Panc1 (cell line): ENCODE measurements at places on chromosomes 3 and 15. TPM values are rescaled to one million over a fixed set of nuclear protein-coding genes. Genes with fewer than 3 reads are reported as not detected.

Gene PRR20G
- not detected for total RNA-seq

Gene SPESP1
- total RNA-seq, result not detected

GRCh38 chr3:132784502-132785025 is 62.4 kb upstream of the NPHP3 start:
- no peaks in the 10 kb centered on the region for H3K27me3 ChIP-seq
- no peak for DNase-seq
- no peaks in the 10 kb centered on the region for H3K4me1 ChIP-seq
- no peaks in the 10 kb centered on the region for H3K36me3 ChIP-seq

- no peak for DNase-seq
- no peaks in the 10 kb centered on the region for H3K36me3 ChIP-seq
These were observed 6.4 kb upstream of the PARP6 start for GRCh38 chr15:72278737-72279136.

- DNase-seq, result no peak
- H3K27me3 ChIP-seq, result no peaks in the 10 kb centered on the region
- peaks cover 31% of the 10 kb centered on the region for H3K4me1 ChIP-seq
- no peak overlapping the region for H3K4me3 ChIP-seq
These were observed 9.2 kb downstream of the CP start for GRCh38 chr3:149212386-149212785.

Gene IL17RE
- 1.1 TPM for total RNA-seq

DNA sequence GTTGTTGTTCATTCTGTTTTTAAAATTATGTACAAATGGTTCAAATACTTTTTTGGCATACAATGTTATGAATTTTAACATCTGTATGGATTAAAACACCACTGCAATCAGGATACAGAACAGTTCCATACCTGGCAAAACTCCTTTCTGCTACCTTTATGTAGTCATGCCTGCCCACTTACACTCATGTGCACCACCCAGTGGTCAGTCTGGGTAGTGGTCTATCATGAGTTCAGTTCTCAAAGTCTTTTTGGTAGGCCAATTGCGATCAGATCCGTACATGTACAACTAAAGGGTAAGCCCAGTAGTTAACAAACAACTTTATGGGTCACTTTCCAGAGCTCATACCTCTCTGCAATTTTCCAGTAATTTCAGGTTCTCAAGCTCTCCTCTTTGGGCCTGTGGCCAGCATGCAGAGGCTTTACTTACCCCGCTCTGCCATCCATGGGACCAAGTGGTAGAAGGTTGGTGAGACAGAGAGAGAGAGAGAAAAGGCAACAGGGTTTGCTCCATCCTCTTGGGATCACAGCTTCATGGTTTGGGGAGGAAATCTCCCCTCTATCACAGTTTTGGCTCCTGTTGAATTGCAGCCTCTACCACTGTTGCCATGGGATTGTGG is 63.9 kb upstream of the FAM98B start:
- H3K4me1 ChIP-seq, result no peaks in the 10 kb centered on the region
- H3K27ac ChIP-seq, result no peak overlapping the region
- no peaks in the 10 kb centered on the region for H3K36me3 ChIP-seq
- no peak overlapping the region for H3K4me3 ChIP-seq
- peak; percentile 55 for DNase-seq
- peaks cover 5% of the 10 kb centered on the region for H3K27me3 ChIP-seq

GRCh38 chr3:9311228-9311627 is 51.6 kb upstream of the THUMPD3 start:
- no peaks in the 10 kb centered on the region for H3K36me3 ChIP-seq
- H3K4me3 ChIP-seq, result no peak overlapping the region
- H3K27ac ChIP-seq, result no peak overlapping the region
- no peaks in the 10 kb centered on the region for H3K27me3 ChIP-seq

DNA sequence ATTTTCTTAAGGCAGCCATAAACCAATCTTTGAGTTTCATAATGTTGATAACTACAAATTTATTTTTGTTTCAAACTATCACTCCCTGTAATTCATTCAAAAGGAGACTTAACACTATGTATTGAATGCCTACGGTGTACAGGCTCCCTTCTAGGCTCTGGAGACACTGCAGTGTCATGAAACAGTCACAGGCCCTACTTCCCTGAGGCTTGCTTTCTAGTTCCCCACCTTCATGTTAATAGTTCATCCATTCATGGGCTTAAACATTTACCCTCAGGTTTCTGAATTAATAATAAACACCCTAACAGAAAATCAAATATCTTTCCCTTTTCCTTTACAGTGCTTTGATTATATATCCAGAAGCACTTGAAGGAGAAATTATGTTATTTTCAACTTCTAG is 168.7 kb downstream of the CHL1 start:
- H3K27me3 ChIP-seq, result no peaks in the 10 kb centered on the region
- no peaks in the 10 kb centered on the region for H3K4me1 ChIP-seq
- no peak overlapping the region for H3K27ac ChIP-seq
- no peak overlapping the region for H3K4me3 ChIP-seq

GRCh38 chr3:24530471-24530870 is 35.8 kb upstream of the THRB start:
- DNase-seq, result no peak
- no peaks in the 10 kb centered on the region for H3K27me3 ChIP-seq
- no peaks in the 10 kb centered on the region; the same call in 1 of the 2 replicates for H3K36me3 ChIP-seq
- no peak overlapping the region for H3K4me3 ChIP-seq
- H3K27ac ChIP-seq, result no peak overlapping the region

GRCh38 chr3:160150066-160150465 is 75.2 kb upstream of the C3orf80 start:
- H3K4me1 ChIP-seq, result no peaks in the 10 kb centered on the region
- no peak overlapping the region for H3K27ac ChIP-seq
- no peak for DNase-seq
- no peaks in the 10 kb centered on the region for H3K36me3 ChIP-seq
- no peaks in the 10 kb centered on the region for H3K27me3 ChIP-seq

GRCh38 chr15:38682861-38683260 is 118.2 kb upstream of the RASGRP1 start:
- no peaks in the 10 kb centered on the region for H3K4me1 ChIP-seq
- no peak overlapping the region for H3K27ac ChIP-seq
- DNase-seq, result no peak

Gene FNDC3B
- 173 TPM for total RNA-seq

GRCh38 chr3:185766329-185767001 is 58.4 kb downstream of the IGF2BP2 start:
- H3K4me1 ChIP-seq, result peaks cover 30% of the 10 kb centered on the region
- H3K27me3 ChIP-seq, result no peaks in the 10 kb centered on the region

DNA sequence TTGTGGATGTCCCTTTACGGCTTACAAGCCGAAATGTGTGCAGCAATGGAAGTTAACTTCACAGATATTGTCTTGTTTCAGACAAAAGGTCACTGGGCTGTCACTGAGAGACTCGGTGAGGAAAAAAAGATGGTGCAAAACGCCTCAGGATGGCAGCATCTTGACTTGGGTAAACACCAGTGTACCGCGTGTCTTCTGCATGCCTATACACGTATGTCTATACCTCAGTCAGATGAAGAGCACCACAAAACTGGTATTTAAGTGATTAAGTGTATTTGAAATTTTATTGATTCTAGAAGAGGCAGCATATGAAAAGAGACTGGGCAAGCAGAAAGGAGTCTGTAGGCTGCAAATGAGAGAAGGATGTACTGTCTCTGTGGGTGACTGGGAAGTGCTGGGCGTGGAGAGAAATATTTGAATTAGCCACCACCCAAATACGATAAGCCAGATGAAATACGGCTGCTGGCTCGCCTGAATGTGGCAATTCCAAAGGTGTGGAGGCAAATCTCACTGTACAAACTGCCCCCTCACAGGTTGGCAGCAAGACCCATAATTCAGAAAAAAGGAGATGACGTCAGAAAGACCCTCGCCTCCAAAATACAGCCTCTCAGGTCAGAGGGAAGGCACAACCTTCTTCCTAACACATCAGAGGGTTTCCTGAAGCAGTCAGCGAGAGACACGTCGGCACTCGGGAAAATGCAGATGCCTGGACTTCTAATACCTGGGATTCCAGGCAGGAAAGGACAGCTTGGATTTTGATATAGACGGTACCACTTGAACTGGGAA is 53.4 kb upstream of the NEO1 start:
- H3K36me3 ChIP-seq, result no peaks in the 10 kb centered on the region
- H3K4me3 ChIP-seq, result no peak overlapping the region
- H3K27me3 ChIP-seq, result peaks cover 4% of the 10 kb centered on the region; the same call in 1 of the 2 replicates
- DNase-seq, result no peak
- no peaks in the 10 kb centered on the region for H3K4me1 ChIP-seq

GRCh38 chr3:193843474-193844301 is 250.7 kb downstream of the OPA1 start:
- DNase-seq, result no peak
- no peak overlapping the region for H3K4me3 ChIP-seq
- H3K27me3 ChIP-seq, result no peaks in the 10 kb centered on the region
- no peak overlapping the region for H3K27ac ChIP-seq
- H3K4me1 ChIP-seq, result no peaks in the 10 kb centered on the region

Gene TGM5
- not detected for total RNA-seq

- H3K27me3 ChIP-seq, result no peaks in the 10 kb centered on the region
- H3K4me1 ChIP-seq, result no peaks in the 10 kb centered on the region
- no peak for DNase-seq
- H3K36me3 ChIP-seq, result no peaks in the 10 kb centered on the region
These were observed 168.1 kb upstream of the LRRN1 start for GRCh38 chr3:3631114-3631513.

DNA sequence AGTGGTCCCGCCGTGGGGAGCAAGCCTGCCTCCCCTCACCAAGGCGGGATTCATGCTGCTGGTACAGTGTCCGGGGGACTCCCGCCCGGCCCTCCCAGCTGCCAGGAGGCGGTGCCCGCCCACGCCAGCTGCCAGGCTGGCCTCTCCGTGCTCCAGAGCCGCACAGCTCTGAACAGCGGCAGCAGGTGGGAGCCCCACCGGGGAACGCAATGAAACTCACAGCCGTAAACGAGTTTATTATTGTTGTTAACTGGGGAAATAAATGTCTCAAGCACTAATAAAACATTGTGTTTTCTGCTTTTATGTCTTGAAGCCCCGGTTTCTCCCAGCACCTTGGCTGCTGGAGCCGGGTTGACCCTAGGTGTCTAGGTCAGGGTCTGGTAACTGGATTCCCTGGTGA is 317.7 kb upstream of the TLE3 start:
- H3K4me1 ChIP-seq, result peaks cover 30% of the 10 kb centered on the region
- no peak for DNase-seq
- H3K4me3 ChIP-seq, result no peak overlapping the region
- no peaks in the 10 kb centered on the region for H3K27me3 ChIP-seq

- no peaks in the 10 kb centered on the region for H3K27me3 ChIP-seq
- no peaks in the 10 kb centered on the region for H3K4me1 ChIP-seq
- no peak overlapping the region for H3K27ac ChIP-seq
These were observed 10.4 kb downstream of the INO80 start for GRCh38 chr15:41105348-41106334.

GRCh38 chr3:8846176-8846575 is 76.8 kb upstream of the OXTR start:
- no peaks in the 10 kb centered on the region for H3K4me1 ChIP-seq
- H3K36me3 ChIP-seq, result no peaks in the 10 kb centered on the region
- H3K27me3 ChIP-seq, result no peaks in the 10 kb centered on the region
- H3K27ac ChIP-seq, result no peak overlapping the region
- no peak overlapping the region for H3K4me3 ChIP-seq

DNA sequence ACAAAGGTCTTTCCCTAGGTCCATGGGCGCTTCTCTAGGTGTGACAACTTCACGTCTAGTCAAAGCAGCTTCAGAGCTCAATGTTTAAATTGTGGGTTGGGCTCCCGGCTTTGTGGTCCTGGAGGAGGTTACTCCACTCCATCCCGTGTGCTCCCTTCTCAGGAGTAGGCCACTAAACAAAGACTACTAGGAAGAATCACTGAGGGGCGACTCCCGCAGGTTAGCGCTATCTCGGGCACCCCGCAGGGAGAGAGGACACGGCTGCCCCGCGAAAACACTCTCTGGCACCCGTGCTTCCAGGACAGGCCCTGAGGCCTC is 500 bp downstream of the PARP6 start:
- DNase-seq, result no peak
- H3K27me3 ChIP-seq, result no peaks in the 10 kb centered on the region
- peak overlapping the region; percentile 92 for H3K4me3 ChIP-seq
- H3K36me3 ChIP-seq, result peaks cover 3% of the 10 kb centered on the region
- H3K4me1 ChIP-seq, result peaks cover 16% of the 10 kb centered on the region

GRCh38 chr3:157999246-157999645 is 107.0 kb downstream of the SHOX2 start:
- H3K4me1 ChIP-seq, result no peaks in the 10 kb centered on the region
- H3K27me3 ChIP-seq, result no peaks in the 10 kb centered on the region
- DNase-seq, result no peak
- no peak overlapping the region for H3K27ac ChIP-seq
- no peak overlapping the region for H3K4me3 ChIP-seq

DNA sequence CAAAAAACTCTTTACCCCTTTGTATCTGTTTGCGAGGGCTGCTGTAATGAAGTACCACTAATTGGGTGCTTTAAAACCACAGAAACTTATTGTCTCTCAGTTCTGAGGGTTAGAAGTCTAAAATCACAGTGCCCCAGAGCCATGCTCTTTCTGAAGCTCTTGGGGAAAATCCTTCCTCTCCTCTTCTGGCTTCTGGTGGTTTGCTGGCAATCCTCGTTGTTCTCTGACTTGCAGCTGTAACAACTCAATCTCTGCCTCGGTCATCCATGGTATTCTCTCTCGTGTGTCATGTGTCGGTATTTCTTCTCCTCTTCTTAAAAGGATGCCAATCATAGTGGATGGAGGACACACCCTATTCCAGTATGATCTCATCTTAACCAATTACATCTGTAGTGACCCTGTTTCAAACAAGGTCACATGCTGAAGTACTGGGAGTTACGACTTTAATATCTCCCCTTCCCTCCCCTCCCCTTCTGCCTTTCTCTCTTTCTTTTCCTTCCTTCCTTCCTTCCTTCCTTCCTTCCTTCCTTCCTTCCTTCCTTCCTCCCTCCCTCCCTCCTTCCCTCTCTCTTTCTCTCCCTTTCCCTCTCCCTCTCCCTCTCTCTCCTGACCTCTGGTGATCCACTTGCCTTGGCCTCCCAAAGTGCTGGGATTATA is 6.5 kb upstream of the ARL8B start:
- H3K4me3 ChIP-seq, result no peak overlapping the region
- no peaks in the 10 kb centered on the region for H3K36me3 ChIP-seq
- H3K4me1 ChIP-seq, result no peaks in the 10 kb centered on the region
- H3K27me3 ChIP-seq, result no peaks in the 10 kb centered on the region

DNA sequence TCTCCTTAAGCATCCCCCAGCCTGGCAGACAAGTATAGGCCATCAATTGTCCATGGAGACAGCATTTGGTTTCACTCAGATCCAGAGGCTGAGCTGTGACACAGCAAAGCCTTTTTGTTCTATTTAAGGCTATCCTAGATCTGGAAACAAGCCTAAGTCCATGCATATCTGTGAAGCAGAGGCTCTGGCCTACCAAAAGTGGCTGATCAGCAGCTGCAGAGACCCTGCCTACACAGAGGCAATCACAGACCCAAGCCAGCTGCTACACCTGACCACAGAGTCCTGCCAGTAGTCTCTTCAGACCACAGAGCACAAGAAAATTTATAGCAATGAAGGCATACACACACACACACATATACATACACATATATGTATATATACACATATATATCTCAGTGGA is 501.7 kb upstream of the ARPP21 start:
- no peaks in the 10 kb centered on the region for H3K36me3 ChIP-seq
- H3K27ac ChIP-seq, result no peak overlapping the region
- H3K4me1 ChIP-seq, result no peaks in the 10 kb centered on the region
- DNase-seq, result no peak
